Bronchus fibroblast of lung (primary cell): ENCODE measurements at places on chromosomes 6 and 20. TPM values are rescaled to one million over a fixed set of nuclear protein-coding genes. Genes with fewer than 3 reads are reported as not detected.

ZNF391 gene
- total RNA-seq, result 0.45 and 0.84 TPM in 2 replicates

PROKR2 gene
- not detected in 2 replicates for total RNA-seq

DSTN gene
- total RNA-seq, result 166 and 200 TPM in 2 replicates

COL9A3 gene
- total RNA-seq, result 2.7 and 3.0 TPM in 2 replicates

EYA4 gene
- 8.1 and 8.2 TPM in 2 replicates for total RNA-seq

RIPPLY2 gene
- 0.74 TPM in 1 of 2 replicates, not detected in the other for total RNA-seq

CLDN20 gene
- not detected in 2 replicates for total RNA-seq

RIPOR3 gene
- 0.30 and 0.34 TPM in 2 replicates for total RNA-seq

FABP7 gene
- not detected in 2 replicates for total RNA-seq

PKHD1 gene
- total RNA-seq, result not detected in 2 replicates

MMS22L gene
- 21.7 and 28.4 TPM in 2 replicates for total RNA-seq

SMIM28 gene
- total RNA-seq, result not detected in 2 replicates

RSPO3 gene
- not detected in 2 replicates for total RNA-seq

MLN gene
- total RNA-seq, result not detected in 2 replicates

RNF144B gene
- 1.3 and 1.5 TPM in 2 replicates for total RNA-seq

TTPAL gene
- total RNA-seq, result 15.5 and 18.5 TPM in 2 replicates

POPDC3 gene
- total RNA-seq, result 5.5 and 7.7 TPM in 2 replicates

SLC2A10 gene
- total RNA-seq, result 21.4 and 21.9 TPM in 2 replicates

DIDO1 gene
- total RNA-seq, result 26.1 and 26.5 TPM in 2 replicates

TMC2 gene
- not detected in 2 replicates for total RNA-seq

POU5F1 gene
- not detected in 2 replicates for total RNA-seq

NKX2-2 gene
- total RNA-seq, result not detected in 2 replicates

TFAP2C gene
- total RNA-seq, result not detected in 2 replicates

LZTS3 gene
- 1.2 and 1.5 TPM in 2 replicates for total RNA-seq

TBP gene
- 16.0 and 17.8 TPM in 2 replicates for total RNA-seq

SIM1 gene
- total RNA-seq, result not detected in 2 replicates

RBBP8NL gene
- total RNA-seq, result not detected in 2 replicates

SLC4A11 gene
- total RNA-seq, result 0.84 and 0.89 TPM in 2 replicates

SLCO4A1 gene
- total RNA-seq, result 0.17 and 0.74 TPM in 2 replicates

TCF15 gene
- under 0.01 TPM in 1 of 2 replicates, not detected in the other for total RNA-seq

TRMT11 gene
- total RNA-seq, result 14.1 and 15.0 TPM in 2 replicates

UCKL1 gene
- 26.7 and 27.6 TPM in 2 replicates for total RNA-seq

BTN1A1 gene
- total RNA-seq, result not detected in 2 replicates

MCHR2 gene
- total RNA-seq, result not detected in 2 replicates

OPRM1 gene
- total RNA-seq, result not detected in 2 replicates

SLC13A3 gene
- 3.3 and 6.1 TPM in 2 replicates for total RNA-seq

KCNK5 gene
- total RNA-seq, result under 0.01 and 0.15 TPM in 2 replicates

SLX4IP gene
- 3.0 and 3.4 TPM in 2 replicates for total RNA-seq

FHL5 gene
- total RNA-seq, result not detected in 2 replicates

ALDH8A1 gene
- 0.15 and 0.17 TPM in 2 replicates for total RNA-seq
